ENCODE measurements at places on chromosomes 11 and 22.

- peaks cover 39% of the 10 kb centered on the region for H3K27me3 ChIP-seq
- peaks cover 9% of the 10 kb centered on the region for H3K36me3 ChIP-seq
- H3K4me3 ChIP-seq = peak overlapping the region; percentile 75
- peak; percentile 39 for DNase-seq
- peak overlapping the region; percentile 85 for H3K27ac ChIP-seq
These were observed 1.6 kb downstream of the NCR3LG1 start for GRCh38 chr11:17352950-17353820.

- no peaks in the 10 kb centered on the region for H3K36me3 ChIP-seq
- H3K4me1 ChIP-seq = peaks cover 32% of the 10 kb centered on the region
- no peak for DNase-seq
- H3K27me3 ChIP-seq = peaks cover 24% of the 10 kb centered on the region
These were observed 2.7 kb downstream of the P2RY6 start for GRCh38 chr11:73274722-73275380.

GRCh38 chr22:46047226-46047625, 70.3 kb upstream of the WNT7B start:
- peaks cover 25% of the 10 kb centered on the region for H3K4me1 ChIP-seq
- no peak overlapping the region for H3K4me3 ChIP-seq
- no peak overlapping the region for H3K27ac ChIP-seq
- no peaks in the 10 kb centered on the region for H3K27me3 ChIP-seq
- H3K36me3 ChIP-seq = peaks cover 2% of the 10 kb centered on the region

- no peak overlapping the region for H3K4me3 ChIP-seq
- peaks cover 6% of the 10 kb centered on the region for H3K4me1 ChIP-seq
- no peak overlapping the region for H3K27ac ChIP-seq
- H3K27me3 ChIP-seq = no peaks in the 10 kb centered on the region
These were observed 23.0 kb downstream of the FDX1 start for GRCh38 chr11:110452720-110453119.

DNA sequence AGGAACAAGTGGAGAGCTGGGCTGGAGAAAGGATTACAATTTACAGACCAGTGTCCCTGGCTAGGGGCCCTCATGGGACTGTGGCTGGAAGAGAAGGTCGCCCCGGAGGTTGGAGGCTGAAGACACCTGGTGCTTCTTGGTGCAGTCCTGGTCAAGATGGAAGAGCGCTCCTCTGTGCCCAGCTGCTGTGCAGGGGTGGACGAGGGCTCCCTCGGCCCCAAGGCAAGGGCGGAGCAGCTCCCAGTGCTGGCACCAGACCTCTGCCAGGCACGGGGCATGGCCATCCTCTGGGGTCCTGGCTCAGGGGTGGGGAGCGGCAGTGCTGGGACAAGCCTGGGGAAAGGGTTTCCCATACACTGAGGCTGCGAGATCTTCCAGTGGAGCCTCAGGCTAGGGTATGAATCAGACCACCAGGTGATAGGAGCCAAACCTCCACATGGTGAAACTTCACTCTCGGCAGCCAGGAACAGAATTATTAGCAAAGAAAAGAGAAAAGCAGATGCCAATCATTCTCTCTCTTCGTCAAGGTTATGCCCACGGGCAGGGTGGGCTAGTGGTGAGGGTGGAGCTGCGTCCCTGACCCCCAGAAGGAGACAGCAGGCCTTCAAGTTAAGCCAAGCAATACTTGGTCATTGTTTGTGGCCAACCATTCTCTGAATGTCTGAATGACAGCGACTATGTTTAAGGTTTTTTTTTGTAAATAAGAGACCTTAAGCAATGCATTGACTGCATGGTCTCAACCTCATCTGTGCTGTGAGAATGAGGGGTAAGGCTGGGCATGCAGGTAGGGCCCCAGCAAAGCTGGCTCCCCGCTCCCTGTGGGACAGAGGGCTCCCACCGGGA, 32.1 kb downstream of the PPM1F start:
- no peak overlapping the region for H3K4me3 ChIP-seq
- H3K36me3 ChIP-seq = peaks cover 3% of the 10 kb centered on the region
- H3K4me1 ChIP-seq = peaks cover 12% of the 10 kb centered on the region

- DNase-seq = no peak
- H3K4me3 ChIP-seq = no peak overlapping the region
- H3K27me3 ChIP-seq = peaks cover 31% of the 10 kb centered on the region
- H3K36me3 ChIP-seq = no peaks in the 10 kb centered on the region
- H3K27ac ChIP-seq = no peak overlapping the region
These were observed 2.0 kb upstream of the KRTAP5-10 start for GRCh38 chr11:71563406-71563805.

DNA sequence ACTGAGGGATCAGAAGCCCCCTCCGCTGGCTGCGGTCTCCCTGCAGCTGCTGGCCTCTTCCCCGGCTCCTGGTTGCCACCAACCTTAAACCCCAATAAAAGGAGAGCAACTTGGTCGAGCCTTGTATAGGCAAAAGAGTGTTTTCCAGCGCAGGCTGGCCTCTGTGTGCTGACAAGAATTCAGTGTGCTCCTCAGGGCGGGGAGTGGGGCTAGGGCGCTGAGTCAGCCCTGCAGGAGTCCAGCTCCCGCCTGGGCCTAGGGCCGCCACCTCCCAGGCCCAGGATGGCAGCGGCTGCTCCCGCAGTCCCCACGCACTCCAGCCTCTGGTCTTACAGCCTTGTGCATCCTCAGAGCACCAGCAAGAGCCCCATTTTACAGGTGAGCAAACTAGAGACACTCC, at the start of gene SHISAL1:
Gene SHISAL1 (minus strand): TSS at position 186 of the 400 bp plus-strand sequence. CDS start 12,006 bp downstream, outside the sequence.
- H3K36me3 ChIP-seq = no peaks in the 10 kb centered on the region
- no peaks in the 10 kb centered on the region for H3K27me3 ChIP-seq
- DNase-seq = no peak
- H3K27ac ChIP-seq = no peak within 1 kb of the TSS
- no peaks in the 10 kb centered on the region for H3K4me1 ChIP-seq
- no peak within 1 kb of the TSS for H3K4me3 ChIP-seq
